ENCODE measurements at places on chromosomes 7 and 10.
A peak's percentile ranks its signal among the peaks of the same experiment; 100 is the strongest.

DNA sequence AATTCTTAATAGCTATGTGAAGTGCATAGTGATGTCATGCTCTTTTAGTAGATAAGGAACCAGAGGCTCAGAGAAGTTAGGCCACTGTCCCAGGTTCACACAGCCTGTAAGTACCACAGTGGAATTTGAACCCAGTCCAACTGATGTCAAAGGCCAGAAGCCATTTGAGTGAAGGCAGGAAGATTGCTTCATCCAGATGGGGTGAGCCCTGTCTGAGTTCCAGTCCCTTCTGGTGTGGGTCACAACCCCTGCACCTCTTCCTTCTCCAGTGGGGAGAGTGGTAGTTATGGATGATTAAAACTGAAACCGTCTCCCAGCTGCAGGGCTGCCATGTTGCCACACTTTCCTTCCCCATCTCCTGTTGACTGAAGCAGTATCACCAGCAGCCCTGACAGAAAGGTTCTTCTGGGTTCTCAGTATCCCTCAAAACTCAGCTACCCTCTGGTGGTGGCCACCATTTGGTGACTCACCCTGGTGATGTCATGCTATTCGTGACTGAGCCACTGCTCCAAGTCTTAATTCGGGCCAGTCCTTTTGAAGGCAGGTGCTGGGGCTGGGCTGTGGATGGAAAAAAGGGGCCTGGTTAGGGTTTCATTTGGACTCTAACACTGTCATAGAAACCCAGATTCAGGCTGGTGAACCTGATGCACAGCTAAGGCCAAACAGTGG is 1.5 kb upstream of the C10orf95 start:
- no peak for DNase-seq

DNA sequence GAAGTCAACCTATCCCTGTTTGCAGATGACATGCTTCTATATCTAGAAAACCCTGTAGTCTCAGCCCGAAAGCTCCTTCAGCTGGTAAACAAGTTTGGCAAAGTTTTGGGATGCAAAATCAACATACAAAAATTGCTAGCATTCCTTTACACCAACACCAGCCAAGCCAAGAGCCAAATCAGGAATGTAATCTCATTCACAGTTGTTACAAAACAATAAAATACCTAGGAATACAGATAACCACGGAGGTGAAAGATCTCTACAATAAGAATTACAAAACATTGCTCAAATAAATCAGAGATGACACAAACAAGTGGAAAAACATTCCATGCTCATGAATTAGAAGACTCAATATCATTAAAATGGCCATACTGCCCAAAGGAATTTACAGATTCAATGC is 50.4 kb upstream of the ZNF365 start:
- no peak for DNase-seq

- peak; percentile 6 for DNase-seq
These were observed 231.1 kb downstream of the ARHGAP12 start for GRCh38 chr10:31697271-31698180.

- DNase-seq: no peak
These were observed 32.0 kb upstream of the STRIP2 start for GRCh38 chr7:129401967-129402860.

DNA sequence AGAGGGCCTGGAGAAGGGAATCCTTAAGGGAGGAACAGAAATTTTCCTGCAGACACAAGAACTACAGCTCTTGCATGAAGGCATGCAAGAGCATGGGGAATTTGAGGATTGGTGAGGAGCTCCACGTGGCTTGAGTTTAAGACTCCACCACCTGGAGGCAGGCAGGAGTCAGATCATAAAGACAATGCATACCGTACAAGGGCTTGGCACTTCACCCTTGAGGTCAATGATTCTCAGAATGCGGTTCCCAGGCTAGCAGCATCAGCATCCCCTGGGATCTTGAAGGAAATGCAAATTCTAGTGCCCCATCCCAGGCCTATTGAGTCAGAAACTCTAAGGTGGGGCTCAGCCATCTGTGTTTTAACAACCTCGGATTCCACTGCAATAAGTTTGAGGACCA is 143.8 kb downstream of the C7orf25 start:
- DNase-seq: no peak

GRCh38 chr7:132160611-132161532 is 415.4 kb downstream of the PLXNA4 start:
- no peak for DNase-seq

- DNase-seq: no peak
These were observed 96.1 kb downstream of the PIP4K2A start for GRCh38 chr10:22618078-22618785.

GRCh38 chr10:133072196-133072595 is 15.5 kb upstream of the ADGRA1 start:
- no peak for DNase-seq

DNA sequence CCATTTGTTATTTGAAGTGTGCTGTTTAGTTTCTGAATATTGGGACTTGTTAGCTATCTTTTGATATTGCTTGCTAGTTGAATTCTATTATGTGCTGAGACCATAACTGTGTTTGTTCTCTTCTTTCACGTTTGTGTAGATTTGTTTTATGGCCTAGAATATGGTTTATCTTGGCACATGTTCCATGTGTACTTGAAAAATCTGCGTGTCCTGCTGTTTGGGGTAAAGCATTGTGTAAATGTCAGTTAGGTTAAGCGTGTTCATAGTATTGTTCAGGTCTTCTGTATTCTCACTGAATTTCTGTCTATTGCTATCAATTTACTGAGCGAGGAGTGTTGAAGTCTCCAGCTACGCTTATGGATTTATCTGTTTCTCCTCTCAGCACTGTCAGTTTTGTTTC is 19.4 kb downstream of the MMP21 start:
- DNase-seq: peak; percentile 47

DNA sequence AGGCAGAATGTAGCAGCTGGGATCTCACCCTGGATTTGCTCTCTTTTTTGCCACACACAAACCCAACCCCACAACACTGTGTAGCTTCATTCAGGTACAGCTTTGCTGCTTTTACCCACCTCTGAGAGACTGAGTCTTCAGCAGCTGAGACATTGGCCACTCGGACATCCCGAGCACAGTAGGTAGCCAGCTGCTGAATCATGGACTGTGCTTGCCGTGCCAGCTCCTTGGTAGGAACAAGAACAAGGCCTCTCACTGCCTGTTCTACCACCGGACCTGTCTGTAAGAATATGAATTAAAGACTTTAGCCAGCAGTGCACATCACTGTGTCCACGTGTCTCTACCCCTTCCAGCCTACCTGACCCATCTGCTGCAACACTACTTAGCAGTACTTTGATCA is 937 bp downstream of the DDX56 start:
- no peak for DNase-seq

- DNase-seq: no peak
These were observed 64.8 kb upstream of the AHR start for GRCh38 chr7:17233603-17234002.

- no peak for DNase-seq
These were observed 79.9 kb downstream of the FZD1 start for GRCh38 chr7:91343996-91344629.

GRCh38 chr10:42781893-42782445 is 626 bp upstream of the BMS1 start:
- DNase-seq: no peak

- no peak for DNase-seq
These were observed 121.6 kb downstream of the C10orf105 start for GRCh38 chr10:71597821-71598498.

- no peak for DNase-seq
These were observed 181.4 kb downstream of the GNAT3 start for GRCh38 chr7:80330434-80330833.

- no peak for DNase-seq
These were observed 73.4 kb upstream of the BTBD16 start for GRCh38 chr10:122197611-122198222.

GRCh38 chr10:5945561-5946418 is 31.6 kb downstream of the IL15RA start:
- DNase-seq: no peak

DNA sequence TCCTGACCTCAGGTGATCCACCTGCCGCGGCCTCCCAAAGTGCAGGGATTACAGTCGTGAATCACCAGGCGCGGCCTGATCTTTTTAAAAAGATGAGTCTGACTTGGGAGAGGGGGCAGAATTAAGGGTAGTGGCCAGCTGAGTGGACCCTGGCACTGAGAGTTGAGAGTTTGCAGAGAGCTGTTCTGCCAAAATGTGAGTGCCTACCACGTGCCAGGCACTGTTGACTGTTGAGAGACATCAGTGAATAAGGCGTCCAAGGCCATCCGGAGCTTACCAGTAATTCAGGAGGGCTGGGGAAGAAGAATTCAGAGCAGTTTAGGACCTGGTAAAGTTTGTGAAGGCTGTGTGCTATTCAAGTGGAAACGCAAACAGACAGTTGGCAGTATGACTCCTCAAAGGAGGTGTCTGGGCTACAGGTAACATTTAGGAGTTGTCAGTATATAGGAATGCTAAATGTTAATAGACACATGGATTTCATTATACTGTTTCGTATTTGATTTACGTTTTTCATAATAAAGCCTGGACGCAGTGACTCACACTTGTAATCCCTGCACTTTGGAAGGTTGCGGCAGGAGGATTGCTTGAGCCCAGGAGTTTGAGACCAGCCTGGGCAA is 1.5 kb downstream of the NIPSNAP2 start:
- no peak for DNase-seq

GRCh38 chr7:74028321-74028838 is 407 bp downstream of the ELN start:
- DNase-seq: no peak

- no peak for DNase-seq
These were observed 6.8 kb downstream of the GNGT1 start for GRCh38 chr7:93913197-93913596.
